ENCODE measurements at places on chromosomes 16 and 17.

- DNase-seq = no peak
These were observed 30.5 kb downstream of the SNTB2 start for GRCh38 chr16:69217433-69217832.

DNA sequence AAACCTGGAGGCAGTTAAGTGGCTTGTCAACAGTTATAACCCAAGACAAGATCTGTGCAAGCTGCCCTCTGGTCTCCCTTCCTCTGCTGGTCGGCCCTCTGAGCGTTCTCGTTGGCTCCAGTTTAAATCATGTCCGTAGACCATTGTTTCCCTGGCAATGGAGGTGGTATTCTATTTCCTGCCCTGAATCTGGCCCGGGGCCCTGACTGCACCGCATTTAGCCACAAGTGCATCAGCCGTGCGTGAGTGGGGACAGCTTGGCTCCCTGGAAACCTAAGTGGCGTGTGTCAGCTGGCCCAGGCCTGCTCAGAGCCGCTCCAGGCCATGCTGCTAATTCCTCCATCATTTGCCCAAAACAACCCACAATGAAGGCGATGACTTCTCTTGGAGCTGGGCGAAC, 15.0 kb upstream of the MYLK3 start:
- no peak for DNase-seq

DNA sequence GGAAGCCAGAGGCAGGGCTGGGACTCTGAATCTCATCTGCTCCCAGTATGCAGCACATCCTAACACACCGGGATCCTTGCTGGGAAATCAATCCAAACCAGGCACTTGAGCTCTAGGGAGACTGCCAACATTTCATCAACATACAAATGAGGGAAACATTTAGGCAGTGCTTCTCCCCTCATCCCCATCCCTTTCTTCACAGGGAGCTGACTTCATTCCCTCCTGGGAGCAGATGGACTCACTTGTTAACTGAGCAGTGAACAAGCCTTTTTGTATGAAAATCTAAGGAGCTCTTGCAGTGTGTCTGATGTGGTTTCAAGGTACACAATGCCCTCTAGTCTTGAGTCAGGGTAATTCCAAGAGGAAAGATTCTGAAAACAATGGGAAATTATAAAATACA, 96.3 kb downstream of the TMEM114 start:
- no peak for DNase-seq

DNA sequence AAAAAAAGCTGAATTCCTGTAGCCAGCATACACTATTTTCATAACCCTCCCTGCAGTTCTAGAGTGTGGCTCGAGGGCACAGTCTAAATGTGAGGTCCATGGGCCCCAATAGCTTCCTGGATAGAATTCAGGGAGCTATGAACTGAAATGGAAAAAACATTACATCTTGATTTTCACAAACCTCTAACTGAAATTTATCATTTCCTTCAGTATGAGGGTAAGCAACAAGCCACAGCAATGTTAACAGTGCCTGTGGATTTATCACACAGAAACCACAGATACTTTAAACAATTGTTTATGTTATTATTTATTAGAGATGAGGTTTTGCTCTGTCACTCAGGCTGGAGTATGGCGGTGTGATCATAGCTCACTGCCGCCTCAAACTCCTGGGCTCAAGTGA, 18.2 kb downstream of the TMEM92 start:
- DNase-seq = no peak

GRCh38 chr17:16568541-16569357, at the start of gene ZNF287:
TSS of gene ZNF287 (minus strand) at chr17:16569204. CDS start at chr17:16567731, 1,473 bp downstream.
- peak; percentile 86 for DNase-seq

DNA sequence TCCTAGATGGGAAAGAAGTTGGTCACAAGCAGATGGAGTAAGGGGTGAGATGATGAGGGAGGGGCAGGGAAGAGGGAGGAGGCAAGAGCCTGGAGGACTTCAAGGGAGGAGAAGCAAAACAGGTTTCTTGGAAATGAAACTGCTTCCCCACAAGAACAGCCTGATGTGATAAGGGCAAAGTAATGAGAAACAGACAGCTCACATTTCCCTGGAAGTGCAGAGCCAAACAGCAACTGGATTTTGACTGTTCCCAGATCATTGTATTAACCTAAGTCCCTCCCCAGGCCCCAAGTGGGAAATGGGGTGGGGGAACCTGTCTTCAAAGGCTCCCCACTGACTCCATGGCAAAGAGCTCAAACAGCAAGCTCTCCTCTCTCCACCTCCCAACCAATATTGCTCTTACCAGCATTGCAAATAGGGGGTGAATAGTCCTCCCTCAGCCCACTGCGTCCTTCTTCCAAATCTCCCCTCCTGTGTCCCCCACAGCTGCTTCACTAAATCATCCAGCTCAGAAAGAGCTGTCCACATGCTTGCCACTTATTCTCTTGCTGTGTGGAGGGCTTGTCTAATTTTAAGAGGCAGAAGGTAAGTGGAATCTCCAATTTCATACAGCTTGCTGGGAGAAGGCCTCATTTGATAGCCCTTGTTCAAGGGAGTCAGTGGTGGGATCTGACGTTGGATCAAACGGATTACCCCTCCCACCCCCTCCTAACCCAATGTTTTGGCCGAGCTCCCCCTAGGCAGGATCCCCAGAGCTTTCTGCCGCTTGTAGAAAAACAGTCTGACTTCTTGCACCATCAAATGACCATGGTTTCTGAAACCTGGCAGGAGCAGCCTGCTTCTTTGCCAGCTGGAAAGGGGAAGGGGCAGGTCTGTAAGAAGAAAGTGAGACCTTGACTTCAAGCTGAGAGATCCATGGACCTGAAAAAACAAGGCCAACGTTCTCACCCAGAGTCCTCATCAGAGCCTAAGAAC, 56.3 kb upstream of the SMIM36 start:
- no peak for DNase-seq

DNA sequence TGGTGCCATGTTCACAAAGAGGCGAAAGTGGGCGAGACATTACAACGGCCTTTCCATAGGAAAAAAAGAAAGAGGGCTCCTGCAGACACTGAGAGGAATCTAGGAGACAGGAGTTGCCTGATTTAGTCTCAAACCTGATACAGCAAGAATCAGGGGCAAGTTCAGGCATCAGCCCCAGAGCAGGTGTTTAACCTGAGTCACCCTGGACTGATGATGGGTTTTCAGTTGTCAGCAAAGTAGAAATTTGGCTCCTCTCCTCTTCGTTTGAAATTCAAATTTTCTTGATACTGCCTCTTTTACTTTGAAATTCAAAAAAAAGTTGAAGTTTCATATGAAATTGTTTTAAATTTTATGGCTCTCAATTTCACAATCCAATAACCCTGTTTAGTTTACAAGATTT, 189.5 kb downstream of the ABCC12 start:
- no peak for DNase-seq

- DNase-seq = no peak
These were observed 52.0 kb downstream of the CDK12 start for GRCh38 chr17:39513309-39513708.

GRCh38 chr16:87435372-87436224, 43.5 kb downstream of the MAP1LC3B start:
- no peak for DNase-seq

GRCh38 chr17:77535892-77536291, 395.1 kb downstream of the SEC14L1 start:
- no peak for DNase-seq
